ENCODE measurements at places on chromosomes 5 and 9.

DNA sequence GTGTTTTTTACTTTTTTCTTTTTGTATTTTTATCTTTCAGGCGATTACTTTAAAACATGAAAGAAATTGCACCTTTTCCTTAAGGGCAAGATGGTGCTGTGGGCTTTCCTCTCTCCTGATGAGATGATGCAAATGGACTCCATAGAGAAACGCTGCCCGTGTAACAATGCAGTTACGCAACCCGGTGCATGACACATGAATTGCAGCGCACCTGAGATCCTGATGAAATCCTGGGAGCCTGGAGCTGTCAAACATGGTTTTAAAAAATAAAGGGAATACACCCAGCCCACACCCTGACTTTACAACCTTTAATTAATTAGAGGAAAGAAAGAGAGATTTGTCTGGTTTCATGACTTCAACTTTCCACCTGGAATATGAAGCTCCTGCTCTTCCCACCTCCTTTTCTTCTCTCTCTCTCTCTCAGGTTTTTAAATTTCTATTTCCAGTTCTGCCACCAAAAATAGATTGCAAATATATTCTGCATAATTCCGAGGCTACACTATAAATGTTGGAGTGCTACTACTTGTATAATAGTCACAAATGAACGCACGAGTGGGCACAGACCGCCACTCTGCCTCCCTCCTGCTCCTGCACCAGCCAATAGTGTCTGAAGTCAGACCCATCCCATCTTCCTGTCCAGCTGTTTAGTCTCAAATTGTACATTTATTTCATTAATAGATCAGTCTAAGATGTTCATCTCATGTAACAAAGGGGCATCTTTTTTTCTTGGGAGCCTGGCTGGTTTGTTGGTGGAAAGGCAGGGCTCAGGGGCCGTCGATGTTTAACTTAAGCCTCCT is 179.1 kb downstream of the AUH start:
- no peak for DNase-seq

- no peak for DNase-seq
Measured at GRCh38 chr5:168286386-168286785, 5.1 kb upstream of the WWC1 start.

- no peak for DNase-seq
Measured at GRCh38 chr9:20528253-20528652, 94.0 kb downstream of the MLLT3 start.

- DNase-seq = no peak
Measured at GRCh38 chr5:53039855-53040254, 50.7 kb downstream of the ITGA2 start.

DNA sequence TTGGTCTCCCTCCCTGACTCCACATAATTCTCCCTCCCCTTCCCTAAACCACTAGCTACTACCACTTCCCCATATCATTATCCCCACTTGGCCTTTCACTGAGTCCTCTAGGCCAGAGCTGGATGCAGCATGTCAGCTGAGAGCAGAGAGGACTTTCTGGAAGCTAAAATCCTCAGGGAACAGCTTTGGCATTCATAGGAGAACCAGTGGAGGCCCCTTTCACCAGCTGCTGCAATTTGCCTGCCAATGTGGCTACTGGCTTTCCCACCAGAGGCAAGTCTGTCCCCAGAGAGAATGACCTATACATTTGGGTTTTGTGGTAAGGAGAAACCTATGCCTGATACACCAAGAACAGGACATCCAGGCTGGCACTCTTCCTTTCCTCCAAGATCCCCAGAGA is 14.4 kb downstream of the FAM219A start:
- DNase-seq = peak; percentile 37

GRCh38 chr9:37512437-37512836 is 26.7 kb downstream of the POLR1E start:
- no peak for DNase-seq

- no peak for DNase-seq
Measured at GRCh38 chr9:34992376-34992951, 2.9 kb downstream of the DNAJB5 start.

Measured in NCI-H446 treated with DMSO at 0.1 percent for 48 hours (cell line).